Hippocampal formation (tissue), 2 donors: ENCODE measurements at places on chromosomes 3 and 15.
A peak's percentile ranks its signal among the peaks of the same experiment; 100 is the strongest.

- no peak for DNase-seq
Observed at GRCh38 chr3:129382366-129382765, 46.1 kb downstream of the EFCAB12 start.

DNA sequence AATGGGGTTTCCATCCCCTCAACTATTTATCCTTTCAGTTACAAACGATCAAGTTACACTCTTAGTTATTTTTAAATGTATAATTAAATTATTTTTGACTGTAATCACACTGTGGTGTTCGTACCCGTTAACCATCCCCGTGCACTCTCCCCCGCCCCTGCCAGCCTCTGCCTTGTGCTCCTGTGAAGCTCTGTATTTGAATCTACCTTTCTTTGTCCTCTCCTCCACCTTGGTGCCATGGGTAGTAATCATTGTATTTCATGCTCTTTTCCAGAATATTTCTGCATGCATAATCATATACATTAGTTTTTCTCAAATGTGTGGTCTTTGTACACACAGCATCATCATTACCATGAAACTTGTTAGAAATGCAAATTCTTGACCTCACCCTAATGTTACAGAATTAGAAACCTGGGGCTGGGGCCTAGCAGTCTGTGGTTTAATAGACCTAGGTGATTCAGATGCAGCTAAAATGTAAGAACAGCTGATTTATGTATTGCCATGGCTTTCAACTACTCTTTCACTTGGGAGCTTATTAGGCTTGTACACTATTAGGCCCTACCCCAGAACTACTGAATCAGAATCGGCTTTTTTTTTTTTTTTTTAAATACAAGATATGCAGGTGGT, 91.5 kb downstream of the STT3B start:
- no peak for DNase-seq

GRCh38 chr15:55742927-55743728, at the start of gene PRTG:
PRTG (minus strand) TSS chr15:55743152; CDS start chr15:55742931, 221 bp downstream.
- peak; percentile 34 for DNase-seq

DNA sequence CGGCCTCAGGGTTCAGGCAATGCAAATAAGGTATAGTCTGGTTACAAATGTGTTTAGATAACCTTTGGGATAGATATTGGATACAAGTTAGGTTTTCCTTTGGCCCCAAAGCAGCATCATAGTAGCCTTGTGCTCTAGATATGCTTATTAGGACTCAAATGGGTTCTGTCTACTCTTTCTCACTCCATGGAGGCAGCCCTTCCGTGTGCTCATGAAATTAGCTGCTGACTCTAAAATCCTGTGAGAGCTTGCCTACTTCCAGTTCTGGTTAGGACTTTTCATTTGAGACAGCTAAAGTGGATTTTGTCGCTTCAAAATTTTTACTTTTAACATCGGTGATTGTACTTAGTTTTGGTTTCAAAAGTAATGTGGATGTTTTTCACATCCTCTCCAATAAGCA, 1.6 kb downstream of the CDV3 start:
- DNase-seq: no peak

GRCh38 chr15:79981831-79982455, 10.9 kb upstream of the BCL2A1 start:
- no peak for DNase-seq
